Endodermal cell (in vitro differentiated cells): ENCODE measurements at places on chromosomes 3 and 15.

DNA sequence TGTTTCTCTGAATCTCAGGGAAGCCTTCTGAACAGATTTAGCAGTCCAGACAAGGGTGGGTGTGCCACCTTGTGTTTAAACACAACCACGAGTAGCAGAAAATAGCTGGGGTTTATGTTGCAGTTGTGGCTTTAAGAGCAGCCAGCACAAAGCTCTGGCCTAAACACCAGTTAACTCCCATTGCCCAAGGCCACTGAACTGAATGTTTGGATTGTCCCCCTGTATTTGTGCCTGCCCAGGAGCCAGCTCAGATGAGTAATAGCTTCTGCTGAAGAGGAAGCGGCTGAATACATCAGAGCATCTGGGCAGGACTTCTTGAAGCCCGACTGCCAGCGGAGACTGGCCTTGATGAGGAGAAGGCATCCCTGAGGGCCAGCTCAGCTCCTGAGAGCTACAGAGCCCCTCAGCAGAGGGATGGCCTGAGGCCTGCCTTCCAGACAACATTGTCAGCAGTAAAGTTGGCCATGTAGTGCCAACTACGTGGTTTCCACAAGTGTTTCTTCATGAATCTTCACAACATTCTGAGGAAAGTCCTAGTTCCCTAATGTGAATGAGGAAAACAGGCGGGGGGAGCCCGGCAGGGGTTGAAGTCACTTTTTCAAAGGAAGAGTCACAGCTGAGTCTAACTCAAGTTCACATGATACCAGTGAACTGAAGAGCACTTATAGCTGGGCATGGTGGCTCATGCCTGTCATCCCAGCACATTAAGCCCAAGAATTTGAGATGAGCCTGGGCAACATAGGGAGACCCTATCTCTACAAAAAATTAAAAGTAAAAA is 65.8 kb upstream of the ZBTB38 start:
- no peak for DNase-seq

DNA sequence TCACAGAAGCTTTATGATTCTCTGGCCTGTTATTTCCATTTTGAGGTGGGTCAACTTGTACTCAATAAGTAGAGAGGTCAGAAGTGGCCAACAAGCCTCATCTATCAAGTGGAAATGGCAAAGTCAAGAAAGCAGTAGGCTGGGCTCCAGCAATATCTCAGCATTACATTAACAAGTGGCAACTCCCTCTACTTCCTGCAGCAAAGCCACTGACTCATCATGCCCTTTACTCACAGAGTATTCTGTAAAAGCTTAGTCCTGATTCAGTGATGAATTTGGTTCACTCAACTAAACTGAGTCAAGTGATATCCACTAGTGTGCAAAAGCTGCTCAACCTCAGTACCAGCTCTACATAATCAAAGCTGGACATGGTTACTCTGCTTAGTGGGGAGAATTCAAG is 954.6 kb downstream of the EPHA3 start:
- DNase-seq: no peak

GRCh38 chr3:38205472-38205805 is 40.1 kb downstream of the OXSR1 start:
- no peak for DNase-seq

- DNase-seq: no peak
Measured at GRCh38 chr3:1908651-1909445, 189.8 kb upstream of the CNTN4 start.

DNA sequence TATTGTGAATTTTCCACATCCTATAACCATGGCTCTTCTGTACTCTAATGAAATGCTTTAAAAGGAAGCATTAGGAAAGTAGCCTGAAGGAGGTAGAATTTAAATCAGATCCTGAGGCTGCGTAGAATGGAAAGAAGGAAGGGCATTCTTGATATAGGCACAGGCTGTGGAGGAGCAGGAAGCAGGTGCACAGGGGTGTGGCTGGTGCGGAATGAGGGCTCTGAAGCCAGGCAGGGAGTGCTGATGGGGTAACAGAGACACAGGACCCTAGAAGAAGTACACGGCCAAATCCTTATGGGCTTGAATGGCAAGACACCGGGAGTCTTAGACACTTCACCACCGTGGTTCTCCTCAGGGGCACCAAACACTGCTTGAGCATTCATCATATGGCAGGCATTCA is 97.0 kb downstream of the MYLK start:
- DNase-seq: no peak

DNA sequence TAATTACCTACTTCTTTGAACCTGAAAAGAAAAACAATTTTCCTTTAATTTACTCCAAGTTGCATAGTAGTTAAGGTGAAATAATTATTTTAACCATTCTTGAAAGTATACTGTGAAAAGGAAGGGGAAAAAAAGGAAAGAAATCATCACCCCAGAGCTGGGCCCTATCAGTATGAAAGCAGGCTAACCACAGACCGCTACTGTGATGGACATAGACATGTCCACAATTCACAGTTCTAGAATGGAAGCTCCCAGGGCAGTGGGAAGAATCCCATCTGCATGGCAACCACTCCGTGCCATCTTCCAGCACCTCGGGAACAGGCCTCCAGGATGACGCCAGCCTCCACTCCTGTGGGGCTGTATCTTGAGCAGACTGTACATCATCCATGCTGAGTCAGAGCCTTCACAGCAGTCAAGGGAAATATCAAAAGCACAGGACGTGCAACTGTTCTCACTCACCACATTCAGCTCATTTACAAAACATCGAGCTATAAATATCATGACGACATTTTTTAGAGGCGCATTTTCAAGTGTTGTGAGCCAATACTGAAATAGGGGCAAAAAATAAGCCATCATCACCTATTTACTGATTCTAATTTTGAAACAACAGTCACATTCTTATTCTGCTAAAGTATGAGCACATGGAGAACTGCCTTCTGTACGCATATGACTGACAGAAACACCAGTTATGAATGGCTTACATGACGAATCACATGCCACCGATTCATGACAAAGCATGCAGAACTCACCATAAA is 119.7 kb downstream of the SNRK start:
- no peak for DNase-seq

- DNase-seq: no peak
Measured at GRCh38 chr3:122576174-122576940, 1.1 kb upstream of the PARP15 start.

DNA sequence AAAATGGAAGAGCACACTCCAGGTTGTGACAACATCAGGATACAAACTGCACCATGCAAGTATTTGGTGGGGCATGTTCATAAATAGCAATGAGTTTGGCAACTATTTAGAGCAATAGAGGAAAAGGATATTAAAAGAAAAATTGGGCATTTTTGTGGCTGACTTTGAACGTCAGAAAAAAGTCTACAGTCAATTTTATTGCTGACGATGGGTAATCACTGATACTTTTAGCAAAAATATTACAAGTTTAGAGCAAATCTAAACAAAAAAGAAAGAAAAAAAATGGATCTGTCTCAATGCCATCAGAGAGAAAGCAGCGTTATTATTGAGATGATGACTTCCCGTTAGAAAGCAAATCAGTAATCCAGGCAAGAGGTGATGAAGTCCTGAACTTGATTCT is 65.2 kb downstream of the CGGBP1 start:
- no peak for DNase-seq

- no peak for DNase-seq
Measured at GRCh38 chr3:152083135-152083534, 185.6 kb upstream of the MBNL1 start.

GRCh38 chr3:131036986-131037385 is 10.3 kb downstream of the NEK11 start:
- DNase-seq: no peak

GRCh38 chr3:4856136-4856535 is 123.1 kb upstream of the BHLHE40 start:
- no peak for DNase-seq

DNA sequence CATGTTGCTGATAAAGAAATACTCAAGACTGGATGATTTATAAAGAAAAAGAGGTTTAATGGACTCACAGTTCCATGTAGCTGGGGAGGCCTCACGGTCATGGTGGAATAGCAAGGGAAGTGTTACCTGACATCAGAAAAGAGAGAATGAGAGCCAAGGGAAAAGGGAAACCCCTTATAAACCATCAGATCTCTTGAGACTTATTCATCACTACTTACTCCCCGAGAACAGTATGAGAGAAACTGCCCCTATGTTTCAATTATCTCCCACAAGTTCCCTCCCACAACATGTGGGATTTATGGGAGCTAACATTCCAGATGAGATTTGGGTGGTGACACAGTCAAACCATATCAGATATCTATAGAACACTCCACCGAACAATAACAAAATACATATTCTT is 904.6 kb downstream of the PDCD6IP start:
- no peak for DNase-seq

GRCh38 chr15:84023636-84024035 is 211.9 kb upstream of the GOLGA6L4 start:
- DNase-seq: peak; percentile 68

- DNase-seq: no peak
Measured at GRCh38 chr3:22319446-22319845, 568.4 kb upstream of the ZNF385D start.

DNA sequence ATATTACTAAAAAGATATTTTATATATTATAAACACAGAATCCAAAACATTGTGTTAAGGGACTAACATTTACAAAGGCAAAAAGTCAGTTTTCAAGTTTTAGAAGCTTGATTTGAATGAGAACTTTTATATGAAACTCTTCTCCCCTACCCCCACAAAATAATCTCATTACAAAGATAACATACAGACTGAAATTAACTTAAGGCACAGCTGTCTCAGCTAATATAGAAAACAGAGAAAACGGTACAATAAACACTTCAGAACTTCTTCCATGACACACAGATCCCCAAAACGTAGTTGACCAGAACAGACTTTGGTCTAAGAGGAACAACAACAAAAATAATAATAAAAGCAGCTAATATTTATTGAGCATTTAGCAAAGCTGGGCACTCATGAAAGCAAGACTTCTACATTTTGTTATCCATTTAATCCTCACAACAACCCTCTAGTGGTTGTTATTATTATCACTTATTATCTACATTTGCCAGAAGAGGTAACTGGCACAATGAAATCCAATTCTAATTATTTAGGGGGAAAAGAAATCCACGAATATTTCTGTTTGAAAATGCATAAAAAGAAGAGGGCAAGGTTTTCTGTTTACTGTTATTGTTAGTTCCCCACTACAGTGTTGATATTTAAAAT is 68.1 kb downstream of the PFN2 start:
- no peak for DNase-seq

DNA sequence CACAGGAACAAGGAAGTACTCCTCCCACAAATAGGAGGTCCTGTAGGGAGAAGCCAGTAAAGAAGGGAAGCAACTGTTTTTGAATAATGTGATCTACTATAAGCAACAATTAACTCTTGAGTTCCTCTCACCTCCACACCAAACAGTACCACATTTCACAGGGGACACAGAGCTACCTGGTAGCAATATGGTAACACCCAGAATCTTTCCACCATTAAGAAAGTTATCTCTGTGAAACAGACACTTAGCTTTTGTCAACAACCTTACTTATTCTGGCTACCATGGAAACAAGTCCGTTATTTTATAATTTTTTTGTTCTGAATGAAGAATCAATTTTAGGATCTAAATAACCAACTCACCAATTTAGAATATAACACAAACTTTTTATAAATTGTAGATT is 49.5 kb downstream of the TBL1XR1 start:
- no peak for DNase-seq

GRCh38 chr3:39934696-39935095 is 125.3 kb downstream of the MYRIP start:
- DNase-seq: no peak

GRCh38 chr3:119195911-119196310 is 22.5 kb downstream of the UPK1B start:
- DNase-seq: no peak
